HuH-7.5 (cell line): ENCODE measurements at places on chromosomes 6 and 20.

GRCh38 chr6:46217671-46218131, 46.9 kb upstream of the ENPP5 start:
- no peak for DNase-seq

DNA sequence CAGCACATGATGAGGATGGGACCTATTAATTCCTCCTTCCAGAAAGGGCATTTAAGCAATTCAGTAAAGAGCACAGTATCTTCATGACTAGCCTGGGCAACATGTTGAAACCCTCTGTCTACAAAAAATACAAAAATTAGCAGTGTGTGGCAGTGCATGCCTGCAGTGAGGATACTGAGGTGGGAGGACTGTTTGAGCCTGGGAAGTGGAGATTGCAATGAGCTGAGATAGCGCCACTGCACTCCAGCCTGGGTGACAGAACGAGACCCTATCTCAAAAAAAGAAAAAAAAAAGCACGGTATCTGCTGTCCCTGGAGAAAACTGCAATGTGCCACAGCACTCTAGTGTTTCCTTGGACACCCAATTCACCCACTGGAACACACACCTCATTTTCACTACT, 18.4 kb downstream of the SAMD3 start:
- no peak for DNase-seq

- DNase-seq = no peak
Measured at GRCh38 chr6:95654176-95654575, 76.8 kb downstream of the MANEA start.

DNA sequence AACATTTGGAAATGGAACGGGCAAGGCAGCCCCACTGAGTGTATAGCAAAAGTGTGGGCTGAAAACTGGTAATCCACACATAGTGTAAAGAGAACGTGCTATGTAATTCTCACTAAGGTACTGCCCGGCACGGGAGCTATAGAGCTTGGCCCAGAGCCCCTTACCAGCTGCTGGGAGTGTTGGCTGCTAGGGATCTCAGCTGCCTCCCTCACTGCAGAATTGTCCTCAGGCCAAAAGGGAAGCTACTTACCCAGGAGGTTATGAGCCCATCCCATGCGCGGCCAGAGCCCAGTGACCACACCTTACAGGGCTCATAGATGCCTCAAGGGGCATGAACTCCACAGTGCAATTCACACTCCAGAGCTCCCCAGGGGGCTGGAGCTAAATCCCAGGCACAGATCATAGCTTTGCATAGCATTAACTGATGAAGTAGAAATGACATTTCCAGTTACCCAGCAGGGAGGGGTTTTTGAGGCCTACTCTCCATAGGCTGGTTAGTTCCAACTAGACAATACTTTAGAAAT, 56.8 kb downstream of the LINC00237 start:
- DNase-seq = no peak

DNA sequence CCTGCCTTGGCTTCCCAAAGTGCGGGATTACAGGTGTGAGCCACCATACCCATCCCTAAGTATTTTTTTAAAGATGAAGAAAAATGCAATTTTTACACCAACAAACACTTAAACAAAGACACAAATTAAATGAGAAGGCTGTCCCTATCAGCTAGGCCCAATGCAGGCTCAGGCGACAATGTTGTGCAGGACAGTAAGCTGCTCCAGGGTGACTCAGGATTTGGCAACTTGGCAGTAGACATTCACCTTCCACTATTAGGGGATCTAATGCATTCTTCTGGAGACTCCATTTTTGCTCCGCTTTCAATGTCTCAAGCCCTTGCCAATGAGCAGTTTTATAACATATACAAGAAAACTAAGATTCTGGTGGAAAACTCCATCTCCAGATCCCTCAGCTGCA, 19.7 kb downstream of the NDRG3 start:
- no peak for DNase-seq

- no peak for DNase-seq
Measured at GRCh38 chr20:59102841-59103299, 60.3 kb upstream of the PRELID3B start.

DNA sequence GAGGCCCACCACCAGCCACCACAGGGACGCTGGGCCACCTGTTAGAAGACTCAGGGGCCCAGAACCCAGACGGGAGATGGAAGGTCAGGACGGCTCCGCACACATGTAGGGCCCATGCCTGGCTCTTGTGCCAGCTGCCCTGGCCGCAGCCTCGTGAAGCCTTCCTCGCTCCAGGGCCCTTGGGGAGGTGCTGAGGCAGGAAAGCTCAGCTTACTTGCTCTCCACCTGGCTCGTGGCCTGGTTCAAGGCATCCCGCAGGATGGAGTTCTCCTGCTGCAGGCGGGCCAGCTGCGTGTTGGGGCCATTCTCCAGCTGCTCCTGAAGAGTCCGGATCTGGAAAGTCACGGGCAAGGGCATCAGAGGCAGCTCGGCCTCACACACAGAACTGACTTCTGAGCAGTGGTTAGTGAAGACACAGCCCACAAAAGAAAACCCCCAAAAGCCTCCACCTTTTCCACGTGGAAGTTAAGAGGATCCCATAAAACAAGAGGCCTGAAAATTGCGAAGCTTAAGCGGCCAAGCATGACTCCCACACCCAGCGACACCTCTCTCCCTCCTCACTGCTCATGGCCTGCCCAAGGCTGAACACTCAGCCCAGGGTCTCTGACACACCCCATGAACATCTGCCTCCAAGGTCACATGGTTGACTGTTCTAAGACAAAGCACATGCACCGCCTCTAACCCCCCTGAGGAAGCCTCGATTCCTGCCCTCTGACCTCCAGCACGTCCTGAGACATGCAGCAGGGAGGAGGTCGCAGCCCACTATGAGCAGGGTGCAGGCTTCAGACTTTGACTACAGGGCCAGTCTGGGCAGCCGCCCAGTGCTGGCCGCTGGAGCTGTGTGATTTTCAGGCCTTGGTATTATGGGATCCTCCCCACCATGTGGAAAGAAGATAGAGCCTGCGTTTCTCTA, 46.5 kb downstream of the RRBP1 start:
- no peak for DNase-seq
